ELR (cell line): ENCODE measurements at places on chromosomes 2 and 18.

- peak; percentile 14 for DNase-seq
These were observed 38.5 kb downstream of the CARF start for GRCh38 chr2:202950592-202950991.

GRCh38 chr2:9191041-9191481, 15.6 kb upstream of the ASAP2 start:
- DNase-seq = peak; percentile 75

DNA sequence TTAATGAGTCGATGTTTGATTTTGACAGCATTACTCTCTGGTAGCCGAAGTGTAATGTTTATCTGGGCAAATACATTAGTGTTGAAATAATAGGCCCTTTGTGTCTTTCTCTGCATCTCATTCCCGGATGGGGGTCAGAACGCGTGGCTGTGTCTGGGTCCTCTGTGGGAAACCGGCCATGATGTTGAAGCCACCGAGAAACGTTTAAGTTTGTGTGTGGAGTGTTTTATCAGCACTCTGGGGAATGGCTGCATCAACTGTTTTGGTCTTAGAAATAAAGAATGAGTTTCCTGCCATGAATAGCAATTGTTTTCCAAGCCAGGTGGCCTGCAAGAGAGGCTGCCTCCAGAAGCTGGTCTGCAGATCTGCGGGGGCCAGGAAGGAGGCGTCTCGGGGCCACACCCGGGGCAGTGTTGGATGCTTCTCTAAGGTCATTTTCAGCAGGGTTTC, 69.7 kb downstream of the RNF144A start:
- DNase-seq = no peak

GRCh38 chr2:160486341-160486740, 7.3 kb downstream of the RBMS1 start:
- no peak for DNase-seq

- no peak for DNase-seq
These were observed 145.8 kb downstream of the ZFP36L2 start for GRCh38 chr2:43080571-43081021.

- no peak for DNase-seq
These were observed 268.2 kb upstream of the FBXO11 start for GRCh38 chr2:48174503-48174902.

GRCh38 chr2:132979339-132980093, 309.5 kb upstream of the LYPD1 start:
- no peak for DNase-seq

- no peak for DNase-seq
These were observed 96.9 kb upstream of the NEDD4L start for GRCh38 chr18:57947117-57947516.

DNA sequence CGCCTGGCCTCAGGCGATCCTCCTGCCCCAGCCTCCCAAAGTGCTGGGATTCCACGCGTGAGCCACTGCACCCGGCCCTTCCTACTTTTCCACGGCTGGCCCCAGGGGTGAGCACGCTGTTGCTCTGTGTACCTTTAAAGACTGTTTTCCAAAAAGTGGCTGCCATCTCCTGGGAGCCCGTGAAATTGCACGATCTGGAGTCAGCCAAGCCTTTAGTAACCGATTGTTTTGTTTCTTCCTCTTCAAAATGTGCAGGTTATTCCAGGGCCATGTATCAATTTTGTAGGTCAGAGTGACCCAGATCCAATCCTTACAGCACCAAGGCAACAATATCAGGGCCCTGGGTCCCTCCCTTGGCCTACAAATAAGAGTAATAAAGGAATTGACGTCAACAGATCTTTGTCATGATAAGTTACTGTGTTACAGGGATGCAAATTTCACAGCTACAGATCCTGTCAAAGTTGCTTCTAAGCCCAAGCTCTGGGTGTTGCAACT, 135.6 kb upstream of the ZNF236 start:
- DNase-seq = peak; percentile 67

- DNase-seq = no peak
These were observed 75.3 kb downstream of the GORASP2 start for GRCh38 chr2:171004363-171004762.

- no peak for DNase-seq
These were observed 96.6 kb downstream of the INHBB start for GRCh38 chr2:120442541-120442922.

DNA sequence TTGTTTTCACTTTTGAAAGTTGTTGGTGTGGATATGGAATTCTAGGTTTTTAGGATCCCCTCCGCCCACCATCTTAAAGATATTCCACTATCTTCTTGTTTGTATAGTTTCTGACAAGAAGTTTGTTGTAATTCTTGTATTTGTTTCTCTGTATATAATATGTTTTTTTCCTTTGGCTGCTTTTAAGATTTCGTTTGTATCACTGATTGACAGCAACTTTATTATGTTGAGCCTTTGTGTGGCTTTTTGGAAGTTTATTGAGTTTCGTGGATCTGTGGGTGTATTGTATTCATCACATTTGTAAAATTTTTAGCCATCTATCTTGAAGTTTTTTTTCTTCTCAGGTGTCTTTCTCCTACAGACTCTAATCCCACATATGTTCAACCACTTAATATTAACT, 200.1 kb downstream of the MCFD2 start:
- DNase-seq = no peak

- no peak for DNase-seq
These were observed 853 bp downstream of the LANCL1 start for GRCh38 chr2:210475706-210476105.

GRCh38 chr18:13179566-13180113, 38.9 kb upstream of the LDLRAD4 start:
- DNase-seq = no peak

DNA sequence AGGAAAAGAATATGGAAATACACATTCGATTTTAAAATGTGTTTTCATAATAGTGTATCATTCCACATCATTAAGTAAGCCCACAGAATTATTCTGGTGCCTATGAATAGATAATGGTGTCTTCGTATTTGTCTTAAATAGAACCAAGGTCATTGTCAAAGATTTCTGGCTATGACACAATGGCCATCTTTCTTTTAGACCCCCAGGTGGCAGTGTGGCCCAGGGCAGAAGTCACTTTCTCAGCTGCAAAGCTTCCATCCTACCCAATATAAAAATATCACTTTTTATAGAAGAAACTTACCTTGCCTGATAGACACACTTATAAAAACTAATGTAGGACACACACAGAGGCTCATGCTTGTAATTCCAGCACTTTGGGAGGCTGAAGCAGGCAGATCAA, 57.5 kb downstream of the ZRANB3 start:
- peak; percentile 58 for DNase-seq

GRCh38 chr2:240369801-240370585, 65.5 kb upstream of the GPC1 start:
- DNase-seq = peak; percentile 89

DNA sequence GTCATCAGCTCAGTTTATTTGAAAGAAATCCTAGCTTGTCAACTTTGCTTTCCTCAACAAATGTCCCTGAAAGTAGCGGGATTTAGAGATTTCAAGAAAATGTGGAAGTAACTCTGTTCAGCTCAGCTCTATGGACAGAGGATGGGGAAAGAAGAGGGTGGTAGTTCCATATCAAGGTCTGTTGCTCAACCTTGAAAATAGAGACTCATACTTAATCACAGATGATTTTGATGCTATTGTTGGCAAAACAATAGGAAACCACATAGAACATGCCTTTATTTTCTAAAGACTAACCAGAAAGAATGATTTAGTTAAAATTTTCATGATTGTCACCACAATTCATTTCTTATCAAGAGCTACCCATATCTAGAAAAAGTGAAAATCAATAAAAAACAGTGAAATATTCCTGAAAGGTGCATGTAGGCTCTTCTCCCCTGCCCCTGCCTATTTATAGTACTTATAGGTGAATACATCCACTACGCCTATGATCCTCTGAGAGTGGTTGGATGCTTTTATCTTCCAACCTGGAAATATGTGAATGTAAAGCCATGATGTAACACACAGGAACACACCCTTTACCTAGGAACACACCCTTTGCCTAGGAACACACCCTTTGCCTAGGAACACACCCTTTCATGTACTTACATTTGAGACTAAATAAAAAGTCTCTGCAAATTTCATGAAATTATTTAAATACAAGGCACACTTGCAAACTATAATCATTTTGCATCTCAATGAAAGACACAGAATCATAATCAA, 65.8 kb downstream of the ETAA1 start:
- DNase-seq = no peak

GRCh38 chr18:9120796-9121195, 15.8 kb upstream of the ANKRD12 start:
- DNase-seq = no peak

GRCh38 chr2:45173513-45173912, 164.3 kb upstream of the SIX2 start:
- DNase-seq = peak; percentile 99
